ENCODE measurements at places on chromosomes 7 and 10.

DNA sequence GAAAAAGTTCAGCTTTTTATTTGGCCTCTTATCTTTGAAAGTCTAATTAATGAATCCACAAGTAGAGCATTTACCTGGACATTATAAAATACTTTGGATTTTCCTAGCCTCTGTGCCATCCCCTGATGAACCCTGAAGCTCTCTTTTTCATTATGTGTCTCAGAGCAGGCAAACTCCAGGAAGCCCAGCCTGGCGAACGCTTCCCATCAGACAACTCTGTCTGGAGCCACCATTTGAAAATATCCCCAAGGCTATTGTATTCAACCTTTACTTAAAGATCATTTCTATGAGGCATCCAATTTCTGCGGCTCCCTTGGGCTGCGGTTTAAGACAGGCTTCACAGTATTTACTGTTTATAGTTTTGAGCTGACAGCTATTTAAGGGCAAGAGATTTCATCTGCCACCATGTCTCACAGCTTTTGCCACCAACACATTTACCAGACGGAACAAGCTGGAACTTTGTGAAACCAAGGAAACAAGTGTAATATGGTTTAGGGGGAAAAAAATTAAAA lies 257.2 kb upstream of the GLI3 start:
- DNase-seq: no peak

- no peak for DNase-seq
These were observed 742.0 kb upstream of the IGFBP3 start for GRCh38 chr7:46663025-46663424.

- no peak for DNase-seq
These were observed 5.0 kb downstream of the LBX1 start for GRCh38 chr10:101224060-101224909.

DNA sequence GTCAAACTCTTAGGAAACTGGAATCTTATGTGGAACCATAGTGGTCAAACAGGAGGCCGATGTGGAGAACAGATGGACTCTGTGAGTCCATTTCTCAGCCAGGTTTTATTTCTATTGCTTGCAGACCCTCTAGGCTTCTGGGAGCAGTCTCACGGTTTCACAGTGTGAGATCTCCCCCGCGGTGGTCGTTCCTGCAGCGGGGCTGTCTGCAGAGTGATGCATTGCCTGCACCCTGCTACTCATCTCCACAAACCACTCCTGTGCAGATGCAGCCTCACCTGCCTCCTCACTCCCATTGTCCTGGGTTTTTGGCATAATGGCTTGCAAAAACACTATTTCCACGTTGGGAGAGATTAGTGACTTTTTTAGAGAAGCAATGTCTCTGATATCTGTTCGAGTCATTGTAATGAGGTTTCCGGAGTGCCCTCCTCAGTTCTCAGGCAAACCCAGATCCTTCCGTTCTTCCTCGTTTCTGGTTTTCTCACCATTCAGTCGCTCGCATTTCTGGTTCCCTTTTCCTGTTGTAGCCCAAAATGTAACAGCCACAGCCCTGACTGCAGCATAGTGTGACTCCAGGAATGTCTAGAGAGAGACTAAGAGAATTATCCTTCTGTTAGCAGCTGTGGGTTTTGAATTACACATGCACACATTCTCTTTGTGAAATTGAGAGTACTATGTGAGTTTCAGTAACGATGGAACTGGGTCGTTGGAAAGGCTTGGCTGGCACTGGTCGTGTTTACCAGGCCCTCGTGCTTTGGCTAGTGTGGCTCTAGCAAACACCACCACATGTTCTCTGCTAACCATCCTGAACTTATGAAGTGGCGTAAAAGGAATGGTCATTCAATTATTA lies 30.2 kb downstream of the ACADSB start:
- no peak for DNase-seq

- no peak for DNase-seq
These were observed 1.2 kb upstream of the MEOX2 start for GRCh38 chr7:15687546-15688278.

- DNase-seq: no peak
These were observed 359.9 kb downstream of the GLRX3 start for GRCh38 chr10:130495891-130496636.

- DNase-seq: no peak
These were observed 1.8 kb downstream of the CYP2E1 start for GRCh38 chr10:133528845-133529575.

GRCh38 chr10:89278034-89278535 lies 23.8 kb upstream of the IFIT2 start:
- no peak for DNase-seq

DNA sequence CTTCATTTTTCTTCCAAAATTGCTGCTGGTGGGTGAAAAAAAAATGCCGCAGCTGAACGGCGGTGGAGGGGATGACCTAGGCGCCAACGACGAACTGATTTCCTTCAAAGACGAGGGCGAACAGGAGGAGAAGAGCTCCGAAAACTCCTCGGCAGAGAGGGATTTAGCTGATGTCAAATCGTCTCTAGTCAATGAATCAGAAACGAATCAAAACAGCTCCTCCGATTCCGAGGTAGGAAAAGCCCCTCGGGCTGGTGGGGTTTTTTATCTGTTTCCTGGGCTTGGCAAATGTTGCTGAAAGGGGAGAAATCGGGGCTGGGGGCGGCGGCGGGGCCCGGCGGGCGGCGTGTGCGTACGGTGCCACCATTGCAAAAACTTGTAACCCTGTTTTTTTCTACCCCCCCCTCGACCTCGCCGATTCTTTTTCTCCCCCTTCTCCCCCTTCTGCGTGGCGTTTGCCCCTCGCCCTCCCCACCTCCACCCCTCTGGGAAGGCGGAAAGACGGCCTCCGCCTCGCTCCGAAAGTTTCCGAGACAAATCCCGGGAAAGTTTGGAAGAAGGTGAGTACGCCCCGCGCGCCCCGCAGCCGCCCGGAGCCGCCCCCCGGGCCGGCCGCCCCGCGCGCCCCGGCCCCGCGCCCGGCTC lies 789 bp downstream of the TCF7L2 start:
- DNase-seq: no peak

GRCh38 chr7:151850491-151851124 lies 26.3 kb downstream of the PRKAG2 start:
- no peak for DNase-seq

DNA sequence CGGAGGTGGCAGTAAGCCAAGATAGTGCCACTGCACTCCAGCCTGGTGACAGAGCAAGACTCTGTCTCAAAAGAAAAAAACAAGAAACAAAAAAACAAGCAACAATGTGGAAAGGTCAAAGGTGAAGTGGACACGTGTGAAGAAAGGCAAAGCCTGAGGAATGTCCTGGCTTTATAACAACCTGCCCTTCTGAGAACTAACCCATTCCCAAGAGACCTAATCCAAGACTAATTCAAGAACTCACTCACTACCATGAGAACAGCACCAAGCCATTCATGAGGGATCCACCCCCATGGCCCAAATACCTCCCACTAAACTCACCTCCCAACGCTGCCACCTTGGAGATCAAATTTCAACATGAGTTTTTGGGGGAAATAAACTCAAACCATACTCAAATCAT lies 47.5 kb upstream of the KIF5B start:
- DNase-seq: no peak

- DNase-seq: no peak
These were observed 1.6 kb upstream of the COPS6 start for GRCh38 chr7:100087055-100087750.

DNA sequence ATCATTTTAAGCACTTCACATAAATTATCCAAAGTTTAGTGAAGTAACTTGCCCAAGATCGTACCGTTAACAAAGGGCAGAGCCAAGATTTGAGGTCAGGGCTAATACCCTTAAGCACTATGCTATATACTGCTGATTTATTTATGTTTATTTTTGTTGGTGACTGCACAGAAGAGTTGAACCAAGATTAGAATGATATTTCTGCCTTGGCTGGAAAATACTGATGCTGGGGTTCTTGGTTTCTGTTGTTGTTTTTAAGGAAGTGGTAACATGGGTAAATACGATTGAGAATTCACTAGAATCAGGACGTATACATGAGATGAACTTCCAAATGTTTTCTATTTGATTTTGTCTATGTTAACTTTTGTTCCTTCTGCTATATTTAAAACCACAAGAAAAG lies 9.3 kb downstream of the ADD3 start:
- no peak for DNase-seq

DNA sequence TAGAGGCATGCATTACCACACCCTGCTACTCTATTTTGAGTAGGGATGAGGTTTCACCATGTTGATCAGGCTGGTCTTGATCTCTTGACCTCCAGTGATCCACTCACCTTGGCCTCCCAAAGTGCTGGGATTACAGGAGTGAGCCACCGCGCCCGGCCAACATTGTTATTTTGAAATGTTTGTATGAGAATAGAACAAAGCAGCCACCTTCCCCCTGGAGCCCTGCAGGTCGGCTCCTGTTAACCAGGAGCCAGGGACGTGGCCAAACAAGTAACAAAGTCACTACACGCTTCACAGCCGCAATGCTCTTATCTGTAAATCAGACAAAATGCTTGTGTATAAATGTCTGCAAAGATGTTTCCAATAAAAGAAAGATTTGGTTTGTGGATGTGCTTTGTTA lies 295.4 kb downstream of the CNTNAP2 start:
- DNase-seq: no peak

DNA sequence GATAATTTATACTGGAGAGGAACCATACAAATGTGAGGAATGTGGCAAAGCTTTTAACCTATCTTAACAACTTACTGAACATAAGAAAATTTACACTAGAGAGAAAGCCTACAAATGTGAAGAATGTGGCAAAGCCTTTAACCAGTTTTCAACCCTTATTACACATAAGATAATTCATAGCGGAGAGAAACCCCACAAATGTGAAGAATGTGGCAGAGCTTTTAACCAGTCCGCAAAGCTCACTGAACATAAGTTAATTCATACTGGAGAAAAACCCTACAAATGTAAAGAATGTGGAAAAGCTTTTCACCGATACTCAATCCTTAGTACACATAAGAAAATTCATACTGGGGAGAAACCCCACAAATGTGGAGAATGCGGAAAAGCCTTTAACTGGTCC lies 37.9 kb downstream of the ZNF138 start:
- DNase-seq: no peak

DNA sequence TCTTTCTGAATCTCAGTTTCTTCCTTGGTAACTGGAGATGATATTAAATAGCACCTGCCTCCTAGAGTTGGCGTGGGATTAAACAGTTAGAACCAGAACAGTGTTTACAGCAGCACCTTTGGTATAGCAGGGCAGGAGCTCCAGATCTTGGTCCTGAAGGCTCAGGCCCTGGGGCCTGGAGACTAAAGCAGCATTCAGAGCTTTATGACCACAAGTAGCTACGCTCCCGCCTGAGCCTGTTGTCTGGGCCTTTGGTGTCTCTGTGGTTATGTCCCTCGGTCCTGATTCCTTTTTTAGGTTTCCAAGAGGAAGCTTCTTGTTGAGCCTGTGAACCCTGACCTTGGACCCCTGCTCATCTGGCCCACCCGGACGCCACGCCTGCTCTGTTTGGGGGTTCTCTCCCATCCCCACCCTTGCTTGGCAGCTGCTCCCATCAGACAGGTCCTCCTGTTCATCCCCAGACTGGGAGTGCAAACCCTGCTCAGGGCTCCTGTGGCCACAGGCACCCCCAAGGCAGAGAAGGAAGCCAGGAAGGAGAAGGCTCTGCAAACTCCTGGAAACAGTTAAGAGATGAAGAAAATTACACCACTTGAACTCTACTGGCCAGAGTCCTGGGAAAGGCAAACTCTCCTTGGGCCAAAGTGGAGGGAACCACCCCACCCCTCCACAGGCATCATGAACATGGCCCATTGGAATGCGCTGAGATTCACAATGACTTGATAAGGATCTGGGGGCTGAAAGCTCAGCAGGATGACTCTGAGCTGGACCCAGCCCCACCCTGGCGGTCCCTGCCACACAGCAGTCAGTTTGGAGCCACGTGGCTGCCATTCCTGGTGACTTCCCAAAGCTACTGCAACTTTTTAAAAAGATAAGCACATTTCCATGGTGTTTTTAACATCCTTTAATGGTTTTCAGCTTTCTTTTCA lies 50.1 kb upstream of the TMEM72 start:
- DNase-seq: no peak

GRCh38 chr10:30052062-30052461 lies 7.3 kb downstream of the JCAD start:
- DNase-seq: no peak

DNA sequence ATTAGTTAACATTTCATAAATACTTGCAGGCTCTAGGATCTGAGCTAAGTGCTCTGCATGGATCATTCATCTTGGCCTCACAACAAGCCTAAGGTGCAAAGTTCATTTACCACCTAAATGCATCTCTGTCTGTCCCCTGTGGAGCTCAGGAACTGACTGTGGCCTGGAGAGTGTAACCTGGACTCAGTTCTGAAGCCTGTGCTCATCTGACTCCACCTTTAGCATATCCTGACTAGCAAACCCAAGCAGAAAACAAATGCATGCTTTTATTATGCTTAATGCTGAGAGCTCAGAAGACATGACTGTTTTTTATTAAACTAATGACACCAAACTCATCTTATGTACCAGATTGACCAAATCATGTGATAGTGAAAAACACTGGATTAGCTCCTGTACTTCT lies 245.6 kb upstream of the INHBA start:
- DNase-seq: no peak

GRCh38 chr7:35389636-35390035 lies 135.7 kb upstream of the TBX20 start:
- DNase-seq: no peak

- DNase-seq: no peak
These were observed 161.1 kb upstream of the ZMIZ1 start for GRCh38 chr10:78907551-78908211.

DNA sequence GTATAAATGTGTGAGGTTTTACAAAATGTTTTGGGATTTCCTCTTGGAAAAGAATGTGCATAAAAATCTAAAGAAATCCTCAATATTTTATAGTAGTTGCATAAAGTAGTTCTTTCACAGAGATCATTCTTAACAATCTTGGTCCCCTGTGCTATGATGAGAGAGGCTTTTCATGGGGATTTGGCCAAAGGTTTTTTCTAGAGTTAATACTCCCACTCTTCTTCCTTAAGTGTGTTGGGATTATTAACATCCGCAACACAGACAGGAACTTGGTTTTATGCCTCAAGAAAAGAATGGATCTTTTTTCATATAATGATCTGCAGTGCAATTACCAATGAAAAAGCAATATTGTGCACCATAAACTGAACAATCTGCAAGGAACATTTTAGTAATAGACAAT lies 71.5 kb downstream of the AGMO start:
- no peak for DNase-seq

GRCh38 chr7:151896086-151896485 lies 19.2 kb upstream of the PRKAG2 start:
- DNase-seq: no peak

DNA sequence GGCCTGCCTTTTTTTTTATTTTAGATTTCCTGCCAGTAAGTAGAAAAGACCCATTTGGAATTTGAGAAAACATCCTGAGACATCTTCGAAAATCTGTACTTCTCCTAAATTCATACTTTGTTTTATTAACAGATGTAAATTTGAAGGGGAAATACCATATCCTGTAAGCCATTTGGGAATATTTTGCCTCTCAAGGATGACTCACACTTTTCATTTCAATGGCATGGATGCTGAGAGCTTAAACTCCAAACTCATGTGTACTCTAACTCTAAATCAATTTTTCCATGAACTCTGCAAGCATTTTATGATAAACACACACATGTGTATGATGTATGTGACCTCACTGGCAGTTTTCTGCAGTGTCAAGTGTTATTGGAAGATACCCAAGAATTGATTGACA lies 89.0 kb downstream of the SEMA3A start:
- DNase-seq: no peak

- no peak for DNase-seq
These were observed 8.7 kb upstream of the PLXNA4 start for GRCh38 chr7:132584796-132585494.
